Effector CD4-positive, alpha-beta T cell (primary cell): ENCODE measurements at places on chromosomes 13 and 19.

- DNase-seq: no peak
Measured at GRCh38 chr13:48504606-48505005, 28.3 kb downstream of the RCBTB2 start.

DNA sequence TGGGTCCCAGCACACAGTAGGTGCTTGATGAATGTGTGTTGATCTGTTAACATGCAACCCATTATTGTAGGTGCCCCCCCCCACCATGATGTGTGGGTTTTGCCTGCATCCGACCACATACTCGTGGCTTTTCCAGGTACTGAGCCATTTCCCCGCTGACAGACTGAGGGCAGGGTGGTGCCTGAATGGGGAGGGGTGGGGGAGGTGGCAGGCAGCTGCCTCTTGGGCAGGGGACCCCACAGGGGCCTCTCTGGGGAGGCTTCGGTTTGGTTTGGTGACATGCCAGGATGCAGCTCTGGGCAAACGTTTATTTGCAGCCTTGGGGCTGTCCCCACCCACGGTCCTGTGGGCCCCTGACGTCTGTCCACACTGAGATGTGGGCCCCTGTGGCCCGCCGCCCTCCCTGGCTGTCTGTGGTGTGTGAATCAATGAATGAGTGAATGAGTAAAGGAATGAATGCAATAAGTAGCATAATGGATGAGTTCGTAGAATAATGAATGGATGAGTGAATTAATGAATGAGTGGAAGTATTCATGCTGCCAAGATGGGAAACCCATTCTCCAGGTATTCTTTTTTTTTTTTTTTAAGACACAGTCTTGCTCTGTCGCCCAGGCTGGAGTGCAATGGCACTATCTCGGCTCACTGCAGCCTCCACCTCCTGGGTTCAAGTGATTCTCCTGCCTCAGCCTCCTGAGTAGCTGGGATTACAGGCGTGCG, 9.0 kb upstream of the JUND start:
- peak; percentile 72 for DNase-seq

GRCh38 chr19:44696939-44697669, 1.8 kb upstream of the CEACAM16 start:
- no peak for DNase-seq

DNA sequence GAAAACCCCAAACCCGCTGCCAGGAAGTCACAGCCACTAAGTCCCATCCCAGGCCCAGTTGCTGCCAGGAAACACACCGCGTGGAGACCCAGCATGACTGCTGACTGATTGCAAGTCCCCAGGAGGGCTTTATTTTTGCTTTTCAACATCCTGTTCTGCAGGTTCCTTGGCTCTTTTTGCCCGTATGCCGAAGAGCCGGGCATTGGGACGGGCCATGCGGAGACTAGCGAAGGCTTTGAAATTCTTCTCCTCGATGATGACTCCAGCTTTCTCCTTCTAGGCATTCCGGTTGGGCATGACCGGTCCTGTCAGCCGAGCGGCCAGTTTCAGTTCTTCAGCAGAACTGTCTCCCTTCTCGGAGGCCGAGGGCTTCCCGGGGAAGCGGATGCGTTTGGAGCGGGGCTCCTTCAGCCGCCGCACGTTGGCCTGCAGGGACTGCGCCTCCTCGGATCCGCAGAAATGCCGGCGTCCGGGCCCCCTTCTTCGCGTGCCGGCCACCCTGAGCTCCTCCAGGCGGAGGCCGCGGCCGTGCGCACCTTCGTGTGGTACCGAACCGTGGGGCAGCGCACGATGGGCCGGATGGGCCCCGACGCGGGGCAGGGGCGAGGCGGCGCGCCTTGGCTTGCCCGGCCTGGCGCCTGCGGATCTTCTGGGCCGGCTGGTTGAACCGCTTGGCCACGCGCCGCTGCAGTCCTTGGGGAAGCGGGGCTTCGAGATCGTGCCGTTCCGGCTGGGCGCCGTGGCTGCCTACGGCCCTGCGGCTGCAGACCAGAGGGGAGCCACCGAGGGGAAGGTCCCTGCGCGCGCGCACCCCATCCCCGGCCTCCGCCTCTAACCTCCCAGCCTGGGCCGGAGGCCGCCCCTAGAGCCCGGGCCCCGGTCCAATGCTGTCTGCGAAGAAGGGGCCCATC, 15.2 kb downstream of the ZSCAN5C start:
- no peak for DNase-seq

GRCh38 chr13:33911521-33911920, 93.6 kb downstream of the RFC3 start:
- DNase-seq: no peak

GRCh38 chr19:4531562-4532165, 3.4 kb downstream of the PLIN5 start:
- DNase-seq: no peak

DNA sequence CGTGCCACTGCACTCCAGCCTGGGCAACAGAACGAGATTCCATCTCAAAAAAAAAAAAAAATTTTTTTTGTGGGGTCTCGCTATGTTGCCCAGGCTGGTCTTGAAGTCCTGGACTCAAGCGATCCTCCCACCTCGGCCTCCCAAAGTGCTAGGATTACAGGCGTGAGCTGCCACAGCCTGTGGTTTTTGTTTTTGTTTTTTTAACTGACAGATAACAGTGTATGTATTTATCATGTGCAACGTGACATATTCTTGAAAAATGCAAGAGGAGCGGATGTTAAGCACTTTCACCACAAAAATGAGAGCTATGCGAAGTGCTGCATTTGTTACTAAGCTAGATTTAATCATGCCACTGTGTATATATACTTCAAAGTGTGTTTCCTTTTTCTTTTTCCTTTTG, 49.0 kb downstream of the ARHGEF18 start:
- DNase-seq: no peak
